Suppressor macrophage (primary cell): ENCODE measurements at places on chromosomes 5 and 9.

DNA sequence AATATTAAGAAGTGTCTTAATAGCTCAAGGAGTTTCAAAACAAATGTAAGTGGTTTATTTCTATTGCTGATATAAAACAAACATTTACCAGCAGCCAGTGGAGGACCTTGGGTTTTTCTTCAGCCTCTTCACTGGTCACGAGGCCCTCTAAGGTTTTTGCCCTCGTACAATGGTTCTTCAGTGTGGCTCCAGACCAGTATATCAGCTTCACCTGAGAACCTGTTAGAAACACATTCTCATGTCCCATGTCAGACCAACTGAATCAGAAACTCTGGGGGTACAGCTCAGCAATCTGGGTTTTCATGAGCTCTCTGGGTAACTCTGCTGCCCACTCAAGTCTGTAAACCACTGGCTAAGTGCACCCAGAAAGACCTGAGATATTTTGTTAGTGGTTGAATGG, 12.9 kb downstream of the WWC1 start:
- no peak for DNase-seq

- DNase-seq = no peak
Measured at GRCh38 chr5:151662805-151663204, 23.9 kb downstream of the SPARC start.

DNA sequence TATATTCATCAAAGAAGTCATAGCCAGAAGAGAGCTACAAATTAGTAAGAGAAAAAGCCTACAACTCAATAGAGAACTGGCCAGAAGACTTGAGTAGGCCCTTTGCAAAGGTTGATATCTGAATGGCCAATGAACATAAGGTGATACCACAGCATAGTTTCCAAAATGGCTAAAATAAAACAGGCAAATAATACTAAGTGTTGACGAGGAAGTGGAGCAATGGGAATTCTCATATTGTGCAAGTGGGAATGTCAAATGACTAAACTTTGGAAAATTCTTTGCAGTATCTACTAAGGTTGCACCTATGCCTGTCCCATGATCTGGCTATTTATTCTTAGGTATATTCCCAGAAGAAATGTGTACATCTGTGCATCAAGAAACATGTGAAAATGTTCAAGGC, 48.3 kb downstream of the BOD1 start:
- DNase-seq = no peak

GRCh38 chr5:110070836-110071235, 381.1 kb downstream of the MAN2A1 start:
- no peak for DNase-seq

DNA sequence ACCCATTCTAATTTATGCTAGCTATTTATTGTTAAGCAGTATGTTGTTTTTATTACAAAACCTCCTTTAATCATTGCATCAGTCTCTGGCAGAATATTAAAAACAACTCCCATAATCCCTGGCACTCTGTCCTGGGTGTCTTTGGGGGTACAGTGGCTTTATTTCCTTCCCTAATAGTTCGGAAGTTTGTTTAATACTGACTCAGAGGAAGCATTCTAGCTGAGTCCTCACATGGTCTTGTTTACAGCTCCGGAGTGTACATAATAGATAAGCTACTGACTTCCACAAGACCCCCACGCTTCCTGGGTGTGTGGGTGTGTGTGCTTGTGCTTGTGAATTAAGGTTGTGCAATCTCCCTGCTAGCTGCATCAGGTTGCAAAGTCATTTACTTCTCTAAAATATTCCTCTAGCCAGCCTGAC, 149.8 kb upstream of the CDKN2B start:
- DNase-seq = peak; percentile 92

DNA sequence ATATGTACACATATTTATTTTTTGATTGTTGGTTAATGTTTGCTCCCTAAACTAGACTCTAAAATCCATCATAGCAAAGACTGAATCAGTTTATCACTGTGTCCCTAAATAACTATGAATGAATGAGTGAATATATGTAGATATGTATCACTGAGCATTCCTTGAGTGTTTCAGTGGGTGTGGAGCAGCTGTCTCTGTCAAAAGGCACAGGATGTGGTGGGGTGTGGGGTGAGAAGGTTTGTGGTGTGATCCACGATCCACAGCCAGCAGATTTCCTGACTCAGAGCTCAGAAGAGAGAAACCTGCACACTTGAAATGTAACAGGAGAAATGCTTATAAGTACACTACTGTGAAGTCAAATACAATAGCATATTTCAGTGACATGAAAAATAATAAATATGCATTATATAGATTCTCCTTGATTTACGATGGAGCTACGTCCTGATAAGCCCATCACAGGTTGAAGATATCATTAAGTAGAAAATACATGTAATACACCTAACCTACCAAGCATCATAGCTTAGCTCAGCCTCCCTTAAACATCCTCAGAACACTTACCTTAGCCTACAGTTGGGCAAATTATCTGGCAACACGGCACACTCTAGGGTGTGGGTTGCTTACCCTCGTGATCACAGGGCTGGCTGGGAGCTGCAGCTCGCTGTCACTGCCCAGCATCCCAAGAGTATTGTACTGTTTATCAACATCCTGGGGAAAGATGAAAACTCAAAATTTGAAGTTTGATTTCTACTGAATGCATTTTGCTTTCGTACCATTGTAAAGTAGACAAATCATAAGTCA, 287.0 kb downstream of the GAS1 start:
- no peak for DNase-seq

GRCh38 chr9:111187376-111187775, 142.6 kb downstream of the OR2K2 start:
- DNase-seq = no peak

DNA sequence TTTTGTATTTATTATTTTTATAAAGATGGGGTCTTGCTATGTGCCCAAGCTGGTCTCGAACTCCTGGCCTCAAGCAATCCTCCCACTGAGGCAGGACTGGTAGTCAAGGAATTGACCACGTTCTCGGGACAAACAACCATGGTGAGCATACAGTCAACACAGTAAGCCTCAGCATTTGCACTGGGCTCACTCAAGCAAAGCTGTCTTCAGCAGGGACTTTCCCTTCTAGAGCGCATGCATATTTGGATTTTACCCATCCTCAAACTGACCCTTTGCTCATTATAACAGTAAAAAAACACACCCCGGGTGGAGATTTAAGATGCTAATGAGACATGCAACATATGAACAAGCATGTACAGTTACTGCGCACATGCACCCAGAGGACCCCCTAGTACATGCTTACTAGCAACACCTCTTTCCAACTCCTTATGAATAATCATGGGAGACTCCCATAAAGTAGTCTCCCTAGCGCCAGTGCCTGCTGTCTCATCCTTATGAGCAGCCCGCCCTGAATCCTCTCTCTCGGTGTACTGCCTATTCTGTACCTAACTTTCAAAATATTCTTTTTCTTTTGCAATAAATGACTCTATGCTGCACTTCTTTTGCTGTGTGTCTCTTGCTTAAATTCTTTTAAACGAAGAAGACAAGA, 41.5 kb downstream of the C5orf22 start:
- no peak for DNase-seq

GRCh38 chr5:173888473-173889131, 453 bp downstream of the CPEB4 start:
- DNase-seq = peak; percentile 72

DNA sequence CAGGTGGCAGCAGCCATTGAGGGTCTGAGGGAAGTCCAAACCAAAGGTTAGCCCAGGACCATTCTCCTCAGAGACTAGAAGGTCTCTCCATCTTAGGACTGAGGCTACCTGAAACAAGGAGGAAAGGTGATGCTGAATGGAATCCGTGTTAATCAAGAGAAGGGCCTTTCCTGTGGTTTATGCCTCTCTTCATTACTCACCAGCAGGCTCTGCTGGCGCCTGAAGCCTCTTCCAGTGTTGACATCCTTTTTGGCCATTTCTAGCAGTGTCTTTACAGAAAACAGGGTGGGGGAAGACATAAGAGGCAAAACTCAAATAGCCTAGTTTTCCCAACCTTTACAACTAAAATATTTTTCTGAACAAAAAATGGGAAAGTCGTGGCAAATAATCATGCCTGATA, 98.0 kb downstream of the ENC1 start:
- DNase-seq = no peak

- no peak for DNase-seq
Measured at GRCh38 chr5:45695804-45696156, 400 bp downstream of the HCN1 start.

- DNase-seq = peak; percentile 78
Measured at GRCh38 chr5:76114179-76114851, 31.1 kb downstream of the SV2C start.

DNA sequence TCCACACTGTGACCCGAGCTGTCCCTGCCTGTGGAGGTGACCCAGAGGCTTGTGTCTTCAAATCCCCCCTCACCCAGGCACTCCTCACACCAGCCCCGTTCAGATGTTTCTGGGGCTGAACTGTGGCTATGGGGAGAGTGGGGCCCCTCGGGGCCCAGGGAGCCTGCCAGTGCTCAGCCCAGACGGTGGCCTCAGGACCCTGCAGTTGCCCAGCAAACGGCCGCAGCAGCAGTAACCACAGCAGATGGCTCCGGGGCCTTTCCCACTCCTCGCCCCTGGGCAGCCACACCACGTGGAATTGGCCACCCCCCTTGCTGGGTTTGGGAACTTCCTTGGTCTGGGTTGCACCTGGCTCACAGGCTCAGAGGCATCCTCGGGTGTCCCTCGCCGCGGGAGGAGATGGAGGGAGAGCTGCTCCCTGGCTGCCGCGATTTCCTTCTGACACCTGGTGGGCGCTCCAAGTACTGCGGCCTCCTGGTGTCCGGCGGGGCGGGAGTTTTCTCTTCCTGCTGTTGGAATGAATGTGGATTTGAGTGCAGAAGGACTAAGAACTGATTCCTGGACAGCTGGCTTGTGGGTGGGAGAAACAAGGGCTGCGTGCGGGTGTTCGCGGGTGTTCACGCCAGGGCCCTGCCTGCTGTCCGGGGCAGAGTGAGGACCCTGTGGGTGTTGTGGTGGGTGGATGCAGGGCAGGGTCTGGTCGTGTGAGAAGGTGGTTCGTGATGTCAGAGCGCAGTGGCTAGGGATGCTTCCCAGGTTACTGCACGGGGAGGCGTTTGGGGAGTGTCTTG, 97.5 kb downstream of the COL5A1 start:
- peak; percentile 73 for DNase-seq
